ENCODE measurements at places on chromosomes 13 and 19.

- DNase-seq, result no peak
These were observed 116.5 kb downstream of the SPRY2 start for GRCh38 chr13:80224468-80224867.

DNA sequence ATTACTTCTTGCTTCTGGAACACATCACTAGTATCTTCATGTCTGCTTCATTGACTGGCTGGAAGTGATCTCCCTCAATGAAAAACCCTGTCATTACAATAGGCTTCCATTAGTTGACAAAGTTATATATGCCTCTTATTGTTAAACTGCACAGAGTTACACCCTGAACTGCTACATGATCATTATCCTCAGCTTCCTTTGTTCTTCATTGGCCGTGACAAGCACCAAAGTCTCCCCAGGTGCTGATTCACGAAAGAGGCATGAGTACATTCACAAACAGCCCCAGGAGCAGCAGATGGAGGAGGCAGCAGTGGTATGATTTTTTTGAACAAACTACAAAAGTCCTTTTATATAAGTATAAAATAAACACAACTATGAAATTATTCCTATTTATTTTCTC is 51.4 kb downstream of the VWA8 start:
- no peak for DNase-seq

DNA sequence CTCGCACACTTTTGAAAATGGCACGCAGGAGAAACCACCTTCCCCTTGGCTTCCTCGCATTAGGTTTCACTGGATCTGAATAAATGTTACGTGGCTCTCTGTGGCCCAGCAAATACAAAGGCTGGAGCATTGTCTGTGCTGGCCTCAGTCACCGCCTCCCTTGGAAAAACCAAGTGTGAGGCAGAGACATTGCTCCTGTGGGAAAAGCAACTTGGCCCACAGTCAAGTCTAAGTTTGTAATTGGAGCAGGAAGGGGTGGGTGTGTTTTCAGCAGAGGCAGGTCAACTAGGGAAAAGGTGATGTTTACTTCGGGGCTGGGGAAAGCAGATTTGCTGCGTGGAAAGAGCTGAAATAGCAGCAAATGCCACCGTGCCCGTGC is 101.6 kb downstream of the IRS2 start:
- no peak for DNase-seq

- DNase-seq, result peak; percentile 83
These were observed 2.5 kb downstream of the KLK10 start for GRCh38 chr19:51016798-51017683.

GRCh38 chr19:29029268-29029958 is 183.5 kb downstream of the UQCRFS1 start:
- no peak for DNase-seq

DNA sequence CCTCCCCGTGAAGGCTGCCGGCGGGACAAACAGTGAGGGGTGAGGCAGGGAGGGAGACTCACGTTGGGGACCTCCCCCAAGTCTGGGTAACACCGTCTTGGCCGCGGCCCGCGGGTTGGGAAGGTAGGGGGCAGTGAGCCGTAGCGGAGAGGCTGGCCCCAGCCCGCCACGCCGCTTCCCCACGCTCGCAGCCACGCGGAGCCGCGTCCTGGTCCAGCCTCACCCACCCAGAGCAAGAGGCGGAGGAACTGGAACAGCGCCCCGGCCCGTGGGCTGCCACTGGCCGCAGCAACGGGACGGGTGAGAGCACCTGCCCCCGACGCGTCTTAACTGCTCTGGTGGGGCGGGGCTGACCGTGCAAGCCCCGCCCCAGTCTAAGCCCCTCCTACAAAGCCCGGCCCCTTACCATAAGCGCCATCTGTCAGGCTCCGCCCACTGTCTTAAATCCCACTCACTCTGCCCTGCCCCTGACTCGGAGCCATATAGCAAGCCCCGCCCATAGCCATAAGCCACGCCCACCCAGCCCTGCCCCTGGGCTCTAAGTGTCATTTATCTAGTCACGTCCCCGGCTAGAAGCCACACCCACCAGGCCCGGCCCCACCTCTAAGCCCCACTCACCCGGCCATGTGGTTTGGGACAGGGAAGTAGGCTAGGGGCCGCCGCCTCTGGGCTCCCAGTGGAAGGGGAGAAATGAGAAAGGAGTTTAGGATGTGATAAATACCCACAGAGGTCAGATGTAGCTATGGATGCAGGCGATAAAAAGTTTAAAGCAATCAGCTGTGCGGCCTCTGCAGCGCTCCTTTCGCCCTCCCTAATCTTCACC is 2.1 kb upstream of the CCL25 start:
- DNase-seq, result peak; percentile 97

DNA sequence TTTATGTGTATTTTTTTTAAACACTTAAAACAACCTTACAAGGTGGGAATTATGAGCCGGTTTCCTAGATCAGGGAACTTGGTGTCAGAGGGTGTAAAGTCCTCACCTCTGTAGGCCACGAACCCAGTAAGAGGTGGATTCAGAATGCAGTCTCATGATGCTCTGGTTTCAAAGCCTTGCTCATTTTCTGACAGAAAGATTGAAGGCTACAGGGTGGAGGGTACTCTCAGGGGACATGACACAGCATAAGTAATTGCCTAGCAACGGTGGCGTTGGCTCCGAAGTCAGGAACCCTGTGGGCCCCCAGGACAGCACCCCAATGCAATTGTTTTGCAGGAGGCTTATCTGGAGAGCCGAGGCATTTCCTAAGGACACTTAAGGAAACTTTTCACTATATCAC is 794.7 kb downstream of the EFNB2 start:
- no peak for DNase-seq

DNA sequence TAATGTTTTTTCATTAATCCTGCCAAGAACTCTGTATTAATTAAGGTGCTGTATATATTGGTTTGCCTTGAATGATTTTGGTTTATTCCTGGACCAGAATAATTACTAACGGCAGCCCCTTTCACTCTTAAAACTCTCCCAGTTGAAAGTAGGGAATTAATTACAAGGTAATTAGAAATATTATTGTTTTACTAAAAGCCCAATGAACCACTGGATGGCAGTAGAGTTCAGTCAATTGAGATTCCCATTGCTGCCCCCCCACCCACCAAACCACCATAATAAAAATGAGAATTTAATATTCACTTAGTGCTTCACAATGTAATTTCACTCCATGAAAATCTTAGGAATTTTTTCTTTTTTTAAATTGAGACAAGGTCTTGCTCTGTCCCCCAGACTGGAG is 13.7 kb downstream of the WBP4 start:
- peak; percentile 35 for DNase-seq

DNA sequence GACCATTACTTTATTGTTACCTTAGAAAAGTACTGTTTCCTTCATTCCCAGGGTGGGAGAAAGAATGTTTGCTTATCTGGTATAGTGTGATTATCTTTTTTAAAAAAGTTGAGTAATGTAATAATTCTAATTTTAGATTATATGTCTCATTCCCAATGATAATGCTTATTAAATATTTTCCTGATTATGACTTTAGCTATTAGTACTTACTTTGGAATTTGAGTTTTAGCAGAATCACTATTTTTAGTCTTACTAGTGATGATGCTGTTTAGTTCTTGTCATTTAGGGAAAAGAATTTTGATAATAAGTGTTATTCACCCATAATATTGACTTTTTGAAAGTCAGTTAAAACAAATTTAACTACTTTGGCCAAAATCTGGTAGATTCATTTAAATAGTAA is 95.2 kb downstream of the FRY start:
- DNase-seq, result no peak

- no peak for DNase-seq
These were observed 261.6 kb downstream of the SLITRK6 start for GRCh38 chr13:85537601-85538000.

- peak; percentile 76 for DNase-seq
These were observed 5.3 kb upstream of the CD79A start for GRCh38 chr19:41871573-41872383.

DNA sequence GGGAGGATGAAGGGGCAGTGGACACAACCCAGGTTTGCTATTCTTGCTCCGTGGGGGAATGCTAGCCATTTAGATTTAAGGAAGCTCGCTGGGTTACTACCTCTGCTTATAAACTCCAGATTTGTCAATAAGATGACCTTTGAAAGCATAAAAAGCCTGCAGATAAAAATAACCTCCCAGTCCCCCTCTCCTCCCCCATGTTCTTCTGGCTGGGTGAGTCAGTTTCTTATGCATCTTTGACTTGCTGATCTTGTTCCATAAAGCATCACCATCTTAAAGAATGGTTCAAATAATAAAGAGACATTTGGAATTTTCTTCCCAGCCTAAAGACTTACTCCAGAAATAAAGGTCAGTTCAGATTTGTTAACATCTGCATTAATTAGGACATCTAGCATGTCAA is 118.3 kb upstream of the RNF113B start:
- no peak for DNase-seq

GRCh38 chr19:29482855-29483640 is 42.7 kb upstream of the VSTM2B start:
- DNase-seq, result no peak

DNA sequence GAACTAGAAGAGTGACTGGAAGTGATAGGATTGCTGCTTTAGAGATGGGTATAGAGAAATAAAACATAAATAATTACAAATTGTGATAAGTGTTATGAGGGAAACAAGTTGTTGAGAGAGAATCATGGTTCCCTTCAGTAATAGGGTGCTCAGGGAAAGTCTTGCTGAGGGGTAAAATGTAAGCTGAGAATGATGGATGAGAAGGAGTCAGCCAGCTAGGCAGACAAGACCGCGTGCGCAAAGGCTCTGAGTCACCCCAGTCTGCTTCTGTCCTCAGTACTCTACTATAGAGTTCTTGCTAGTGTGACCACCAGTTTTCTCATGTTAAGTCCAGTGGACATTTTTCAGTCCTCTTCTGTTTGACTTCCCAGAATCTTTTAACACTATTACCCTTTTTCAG is 39.5 kb downstream of the PCCA start:
- DNase-seq, result no peak

DNA sequence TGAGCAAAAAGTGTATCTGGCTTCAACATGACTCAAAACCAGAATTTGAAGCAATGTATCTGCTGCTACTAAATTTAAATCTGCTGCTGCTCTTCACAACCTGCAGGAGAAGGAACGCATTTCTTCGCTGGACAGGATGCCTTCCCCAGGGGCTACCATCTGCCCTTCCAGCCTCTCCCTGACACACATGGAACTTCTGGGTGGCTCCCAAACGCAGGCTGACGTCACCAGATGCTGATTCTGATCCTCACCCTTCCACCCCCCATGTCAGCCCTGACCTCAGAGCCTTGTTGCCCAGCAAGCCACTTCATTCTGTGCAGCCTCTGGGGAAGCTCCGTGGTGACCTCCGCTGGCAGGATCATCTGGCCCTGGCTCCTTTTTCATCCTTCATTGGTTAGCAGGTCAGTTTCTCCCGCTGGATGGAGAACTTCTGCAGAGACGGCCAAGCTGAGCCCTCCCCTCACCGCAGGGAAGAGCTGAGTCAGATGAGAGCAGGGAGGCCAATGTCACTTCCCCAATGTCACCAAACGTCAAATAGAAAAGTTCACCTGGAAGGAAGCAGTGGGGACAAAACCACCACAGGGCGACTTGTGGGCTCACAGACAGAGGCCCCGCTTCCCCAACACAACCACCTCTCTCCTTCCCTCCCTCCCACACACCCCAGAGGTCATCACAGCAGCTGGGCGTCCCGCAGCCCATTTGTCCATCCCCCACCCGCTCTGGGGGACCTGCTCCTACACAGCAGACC is 14.0 kb upstream of the RAB20 start:
- peak; percentile 77 for DNase-seq

DNA sequence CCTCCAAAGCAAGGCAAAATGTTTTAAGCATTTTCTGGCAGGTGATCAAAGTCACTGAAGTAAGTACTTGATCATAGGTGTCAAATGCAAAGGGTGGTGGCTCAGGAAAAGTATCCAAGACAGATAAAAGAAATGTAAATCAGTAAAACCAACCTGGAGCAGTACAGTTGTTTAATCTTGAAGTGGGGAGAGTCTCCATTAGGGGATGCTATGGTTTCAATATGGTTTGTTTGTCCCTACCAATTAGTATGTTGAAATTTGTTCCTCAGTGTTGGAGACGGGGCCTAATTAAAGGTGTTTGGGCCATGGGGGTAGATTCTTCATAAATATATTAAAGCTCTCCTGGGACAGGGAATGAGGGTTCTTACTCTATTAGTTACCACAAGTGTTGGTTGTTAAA is 1781.7 kb upstream of the PRR20A start:
- DNase-seq, result no peak

DNA sequence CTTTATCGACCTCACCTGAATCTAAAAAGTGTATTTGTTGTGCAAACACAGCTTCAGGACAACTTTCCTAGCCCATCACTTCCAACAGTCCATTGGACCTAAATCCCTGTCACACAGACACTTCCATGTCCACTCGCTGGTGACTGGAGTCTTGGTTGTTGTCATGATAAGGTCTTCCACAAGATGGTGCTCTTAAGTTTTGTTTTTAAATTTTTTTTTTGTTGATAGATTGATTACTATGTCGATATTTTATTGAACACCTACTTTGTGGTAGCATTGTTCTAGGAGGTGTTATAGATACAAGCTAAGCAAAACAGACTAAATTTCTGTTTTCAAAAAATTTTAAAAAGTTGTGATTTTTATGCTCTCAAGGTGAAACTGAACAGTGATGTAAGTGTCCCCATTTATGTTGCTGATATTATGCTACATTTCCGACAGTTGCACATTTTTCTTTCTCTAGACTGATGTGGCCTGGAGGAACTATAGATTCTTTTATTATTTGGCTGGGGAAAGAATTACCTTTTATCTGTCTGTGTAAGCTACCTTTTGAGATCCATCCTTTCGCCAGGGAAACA is 8.1 kb upstream of the ERICH6B start:
- peak; percentile 43 for DNase-seq

DNA sequence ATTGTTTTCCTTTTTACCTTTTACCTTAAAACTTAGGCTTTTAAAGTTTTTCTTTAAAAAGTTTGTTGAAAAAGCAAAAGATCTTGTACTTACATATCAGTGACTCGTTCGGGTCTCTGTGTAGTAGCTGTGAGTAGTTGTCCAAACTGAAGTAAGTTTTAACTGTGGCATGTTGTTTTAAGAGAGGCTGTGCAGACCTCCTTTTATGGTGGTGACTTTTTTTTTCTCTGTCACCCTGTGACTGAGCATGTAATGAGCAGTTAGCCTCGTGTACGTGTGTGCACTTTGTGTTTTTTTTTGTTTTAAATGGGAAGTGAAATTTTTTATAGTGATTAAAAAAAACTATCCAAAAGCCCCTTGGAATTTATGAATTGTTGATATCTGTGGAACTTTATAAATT is at the start of gene GPR183:
Gene GPR183, minus strand, starts transcription at position 153 of the 400 bp plus-strand sequence. CDS start 11,254 bp downstream, outside the sequence.
- DNase-seq, result peak; percentile 68

DNA sequence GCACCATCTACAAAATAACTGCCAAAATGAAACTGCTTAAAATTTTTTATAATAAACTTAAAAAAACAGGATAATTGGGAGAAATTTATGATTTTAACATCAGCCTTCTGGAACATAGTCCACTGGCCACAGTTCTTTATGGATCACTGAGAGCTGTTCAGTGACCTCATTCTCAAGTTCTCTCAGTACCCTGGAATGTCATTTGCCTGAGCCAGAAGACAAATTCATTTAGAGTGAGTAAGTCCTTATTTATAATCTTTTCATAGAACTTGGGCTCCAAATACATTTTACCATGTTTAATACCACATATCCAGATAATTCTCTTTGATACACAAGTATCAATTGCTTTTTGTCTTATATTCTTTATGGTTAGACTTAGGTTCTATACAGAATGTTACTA is 87.6 kb downstream of the CAB39L start:
- no peak for DNase-seq

Data from GM20000 (cell line).